ENCODE measurements at places on chromosomes 2 and 18.

GRCh38 chr2:159118115-159118858 lies 149.8 kb downstream of the TANC1 start:
- peak; percentile 94 for DNase-seq

DNA sequence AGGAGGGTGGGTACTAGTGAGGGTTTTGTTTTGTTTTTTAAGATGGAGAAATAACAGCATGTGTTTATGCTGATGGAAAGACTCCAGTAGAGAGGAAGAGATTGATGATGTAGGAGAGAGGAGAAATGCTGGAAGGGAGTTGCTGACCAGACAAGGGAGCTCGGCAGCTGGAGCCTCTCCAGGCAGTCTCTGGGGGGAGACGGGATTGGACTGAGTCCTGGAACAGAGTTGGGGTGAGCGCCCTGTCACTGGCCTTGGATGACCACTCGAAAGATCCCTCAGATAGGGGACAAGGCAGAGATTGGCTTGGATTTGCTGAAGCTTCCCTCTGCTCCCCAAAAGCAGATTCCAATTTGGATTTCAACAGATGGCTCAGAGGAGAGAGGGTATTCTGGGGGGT lies 197.7 kb downstream of the NAPG start:
- DNase-seq, result no peak

GRCh38 chr18:58631301-58631700 lies 2.4 kb upstream of the ALPK2 start:
- no peak for DNase-seq

GRCh38 chr18:64330161-64330560 lies 181.3 kb upstream of the LINC00305 start:
- DNase-seq, result peak; percentile 1

DNA sequence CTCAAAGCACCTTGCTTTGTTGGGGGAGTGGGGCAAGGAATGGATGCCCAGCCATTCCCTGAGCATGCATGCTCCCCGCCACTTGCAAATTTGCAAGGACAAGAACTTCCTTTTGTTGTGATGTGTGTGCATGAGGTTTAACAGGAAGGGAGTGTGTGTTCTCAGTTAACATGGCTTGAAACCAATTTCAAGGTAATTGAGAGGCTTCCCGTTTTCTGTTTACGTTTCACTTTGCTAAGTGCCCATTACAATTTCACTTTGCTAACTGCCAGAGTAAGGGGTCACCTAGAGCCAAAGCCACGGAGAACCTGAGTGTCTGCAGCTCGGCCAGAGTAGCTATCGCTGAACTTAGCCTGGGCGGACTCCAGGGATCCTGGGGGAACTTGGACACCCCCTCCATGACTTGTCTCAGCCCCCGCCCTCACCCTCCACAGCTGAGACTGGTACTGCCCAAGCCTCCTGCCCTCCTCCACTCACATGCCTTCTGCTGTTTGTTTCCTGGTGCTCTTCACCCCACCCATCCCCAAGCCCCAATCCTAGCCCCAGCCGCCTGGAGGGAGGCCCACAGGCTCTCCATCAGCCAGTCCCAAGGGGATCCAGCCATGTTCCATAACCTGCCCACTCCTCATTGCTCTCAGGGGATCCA lies 53.6 kb upstream of the LAPTM4A start:
- no peak for DNase-seq

DNA sequence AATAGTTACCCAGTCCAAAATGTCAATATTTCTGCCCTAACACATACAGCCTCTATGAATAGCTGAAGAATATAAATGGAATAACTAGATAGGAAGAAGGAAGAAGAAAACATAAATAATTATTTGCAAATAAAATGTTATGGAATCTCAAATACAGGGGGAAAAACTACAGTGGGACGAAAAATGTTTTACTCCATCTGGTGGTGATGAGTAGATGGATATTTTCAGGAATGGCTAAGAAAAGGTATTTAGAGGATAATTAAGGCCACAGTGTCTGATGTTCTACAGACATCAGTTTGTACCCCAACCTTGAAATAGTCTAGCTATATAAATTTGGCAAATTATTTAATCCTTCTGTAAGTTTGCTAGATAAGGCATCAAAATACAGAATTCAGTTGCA lies 178.1 kb upstream of the FSHR start:
- DNase-seq, result peak; percentile 38

DNA sequence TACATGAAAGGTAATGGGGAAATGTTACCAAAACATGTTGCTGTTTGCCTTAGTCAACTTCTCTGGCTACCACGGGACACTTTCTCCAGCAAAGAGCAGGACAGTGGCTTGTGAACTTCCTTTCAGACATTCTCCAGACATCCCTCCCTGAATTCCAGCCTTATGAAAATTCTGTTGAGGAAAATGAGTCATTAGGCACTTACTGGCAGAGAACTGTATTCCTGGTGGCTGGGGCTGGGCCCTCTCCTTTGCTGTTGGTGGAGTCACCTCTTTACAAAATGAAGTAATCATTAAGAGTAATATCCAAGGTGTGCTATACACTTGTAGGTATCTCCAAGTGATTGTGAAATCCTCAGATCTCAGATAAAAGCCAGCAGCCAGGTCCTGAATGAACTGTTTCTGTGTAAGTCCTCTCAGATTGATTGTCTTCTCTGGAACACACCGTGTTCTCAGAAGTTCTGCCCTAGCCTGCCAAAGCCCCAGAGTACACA lies 1.3 kb upstream of the FAP start:
- peak; percentile 93 for DNase-seq

Data from fibroblast of pulmonary artery (primary cell).